ENCODE measurements at places on chromosomes 7 and 10. TPM values are rescaled to one million over a fixed set of nuclear protein-coding genes. Genes with fewer than 3 reads are reported as not detected.

DNA sequence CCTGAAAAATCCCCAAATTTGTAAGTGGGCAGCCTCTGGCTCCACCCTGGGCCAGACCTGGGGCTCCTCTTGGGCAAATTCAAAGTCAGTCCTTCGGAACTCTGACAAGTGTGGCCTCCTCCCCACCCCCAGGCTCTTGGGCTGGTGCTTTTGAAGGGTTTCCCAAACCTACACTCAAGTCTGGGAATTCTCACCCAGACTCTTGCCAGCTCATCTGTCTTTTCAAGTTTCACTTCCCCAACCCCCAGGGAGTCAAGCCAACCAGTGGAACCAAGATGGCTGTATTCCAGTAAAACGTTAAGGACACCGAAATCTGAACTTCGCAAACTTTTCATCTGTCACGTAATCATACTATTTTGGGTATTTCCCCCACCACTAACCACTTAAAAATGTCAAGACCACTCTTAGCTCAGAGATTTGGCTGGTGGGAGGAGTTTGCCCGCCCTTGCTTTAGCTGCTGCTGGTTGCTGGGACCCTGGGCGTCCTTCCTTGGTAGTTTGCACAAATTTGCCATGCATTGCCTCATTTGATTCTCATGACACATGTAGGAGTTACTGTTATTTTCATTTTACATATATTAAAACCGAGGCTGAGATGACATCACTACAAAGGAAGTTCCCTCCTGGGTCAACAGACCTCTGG, 1.7 kb upstream of the MYO1G start:
- no peak overlapping the region for H3K4me3 ChIP-seq
- peaks cover 40% of the 10 kb centered on the region for H3K36me3 ChIP-seq
- no peak for DNase-seq
- peaks cover 59% of the 10 kb centered on the region for H3K4me1 ChIP-seq
- H3K27me3 ChIP-seq: no peaks in the 10 kb centered on the region

- peaks cover 8% of the 10 kb centered on the region for H3K4me1 ChIP-seq
- no peaks in the 10 kb centered on the region for H3K36me3 ChIP-seq
- H3K27ac ChIP-seq: no peak overlapping the region
- H3K27me3 ChIP-seq: no peaks in the 10 kb centered on the region
Observed at GRCh38 chr10:15335508-15335907, 35.6 kb downstream of the FAM171A1 start.

GRCh38 chr7:54728411-54728810, 30.6 kb downstream of the SEC61G start:
- H3K4me1 ChIP-seq: no peaks in the 10 kb centered on the region
- no peaks in the 10 kb centered on the region for H3K27me3 ChIP-seq
- DNase-seq: no peak
- no peaks in the 10 kb centered on the region for H3K36me3 ChIP-seq

- no peak overlapping the region for H3K4me3 ChIP-seq
- no peaks in the 10 kb centered on the region for H3K4me1 ChIP-seq
- DNase-seq: no peak
- H3K27me3 ChIP-seq: no peaks in the 10 kb centered on the region
- no peak overlapping the region for H3K27ac ChIP-seq
- no peaks in the 10 kb centered on the region for H3K36me3 ChIP-seq
Observed at GRCh38 chr10:49312246-49312869, 13.4 kb downstream of the C10orf71 start.

GRCh38 chr7:95404316-95404865, 8.2 kb upstream of the PON3 start:
- H3K4me3 ChIP-seq: no peak overlapping the region
- H3K36me3 ChIP-seq: peaks cover 42% of the 10 kb centered on the region
- H3K4me1 ChIP-seq: no peaks in the 10 kb centered on the region
- no peaks in the 10 kb centered on the region for H3K27me3 ChIP-seq
- no peak for DNase-seq
- H3K27ac ChIP-seq: no peak overlapping the region

- no peak for DNase-seq
- H3K4me1 ChIP-seq: no peaks in the 10 kb centered on the region
- H3K27me3 ChIP-seq: no peaks in the 10 kb centered on the region
- H3K4me3 ChIP-seq: no peak overlapping the region
Observed at GRCh38 chr7:157233677-157234076, 95.0 kb downstream of the UBE3C start.

The RP9 gene
- total RNA-seq: 11.2 TPM

GRCh38 chr10:71132321-71132810, 80.0 kb upstream of the UNC5B start:
- H3K36me3 ChIP-seq: no peaks in the 10 kb centered on the region
- H3K27me3 ChIP-seq: no peaks in the 10 kb centered on the region
- DNase-seq: peak; percentile 55
- H3K4me3 ChIP-seq: no peak overlapping the region
- no peak overlapping the region for H3K27ac ChIP-seq

The STRIP2 gene
- total RNA-seq: 2.1 TPM

- H3K4me1 ChIP-seq: no peaks in the 10 kb centered on the region
- no peak for DNase-seq
- H3K27me3 ChIP-seq: no peaks in the 10 kb centered on the region
- no peak overlapping the region for H3K4me3 ChIP-seq
Observed at GRCh38 chr7:17668122-17668521, 272.2 kb downstream of the SNX13 start.

- no peak overlapping the region for H3K4me3 ChIP-seq
- H3K27me3 ChIP-seq: no peaks in the 10 kb centered on the region
- H3K4me1 ChIP-seq: no peaks in the 10 kb centered on the region
- H3K27ac ChIP-seq: no peak overlapping the region
- no peak for DNase-seq
- no peaks in the 10 kb centered on the region for H3K36me3 ChIP-seq
Observed at GRCh38 chr10:91756286-91756685, 41.9 kb upstream of the TNKS2 start.

GRCh38 chr10:33612551-33612950, 278.1 kb upstream of the NRP1 start:
- no peak overlapping the region for H3K4me3 ChIP-seq
- H3K36me3 ChIP-seq: no peaks in the 10 kb centered on the region
- no peak for DNase-seq
- no peaks in the 10 kb centered on the region for H3K4me1 ChIP-seq

The FAM180A gene
- total RNA-seq: 1.4 TPM

DNA sequence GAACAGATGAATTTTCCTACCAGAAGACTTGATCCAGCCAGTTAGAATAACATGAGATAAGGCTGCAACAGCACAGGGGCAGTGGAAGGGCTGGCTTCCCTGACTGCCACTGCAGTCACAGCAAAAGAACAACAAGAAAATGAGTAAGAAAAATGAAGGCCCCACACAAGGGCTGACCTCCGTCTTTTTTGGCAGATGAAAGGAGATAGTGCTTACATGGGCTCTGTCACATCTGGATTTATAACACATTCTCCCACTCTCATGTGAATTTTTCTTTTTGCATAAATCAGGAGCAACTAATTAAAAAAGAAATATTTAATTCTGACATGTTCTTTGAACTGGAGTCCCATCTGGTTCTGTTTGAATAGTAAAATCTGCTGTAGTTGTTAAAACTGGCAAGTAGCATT, 99.6 kb downstream of the NRP1 start:
- no peak overlapping the region for H3K4me3 ChIP-seq
- peak overlapping the region; percentile 46 for H3K27ac ChIP-seq
- H3K4me1 ChIP-seq: peaks cover 36% of the 10 kb centered on the region

DNA sequence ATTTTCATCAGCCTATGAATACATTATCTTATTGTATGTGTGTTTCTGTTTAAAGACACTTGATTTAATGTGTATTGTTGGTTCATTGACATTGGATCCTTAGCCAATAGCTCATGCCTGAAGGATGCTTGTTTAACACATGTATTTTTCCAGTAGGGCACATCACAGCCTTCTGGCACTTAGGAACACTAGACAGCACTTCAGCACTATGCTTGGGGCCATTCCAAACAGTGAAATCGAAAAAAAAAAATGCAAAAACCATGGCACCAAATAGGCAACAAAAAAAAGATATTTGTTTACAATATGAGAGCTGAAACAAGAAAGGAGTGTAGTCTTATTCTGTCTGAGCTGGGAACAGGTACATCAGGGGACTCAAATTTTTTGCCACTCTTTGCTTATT, 262.8 kb downstream of the SLC25A13 start:
- peaks cover 8% of the 10 kb centered on the region for H3K4me1 ChIP-seq
- no peak for DNase-seq
- no peak overlapping the region for H3K27ac ChIP-seq
- H3K27me3 ChIP-seq: no peaks in the 10 kb centered on the region
- no peak overlapping the region for H3K4me3 ChIP-seq

- no peak overlapping the region for H3K27ac ChIP-seq
- H3K27me3 ChIP-seq: no peaks in the 10 kb centered on the region
Observed at GRCh38 chr10:48765527-48765926, 80.9 kb downstream of the WDFY4 start.

GRCh38 chr10:48279081-48279751, 4.7 kb upstream of the FRMPD2 start:
- no peaks in the 10 kb centered on the region for H3K27me3 ChIP-seq
- no peak overlapping the region for H3K4me3 ChIP-seq
- DNase-seq: peak; percentile 42
- H3K4me1 ChIP-seq: no peaks in the 10 kb centered on the region
- no peaks in the 10 kb centered on the region for H3K36me3 ChIP-seq
- no peak overlapping the region for H3K27ac ChIP-seq
